ENCODE measurements at places on chromosomes 1 and 21. TPM values are rescaled to one million over a fixed set of nuclear protein-coding genes. Genes with fewer than 3 reads are reported as not detected.

TTLL10 gene
- not detected for total RNA-seq

SLC30A10 gene
- not detected for total RNA-seq

NR1I3 gene
- total RNA-seq = not detected

CYP4A11 gene
- total RNA-seq = not detected

PTPN22 gene
- total RNA-seq = 0.33 TPM

FMOD gene
- total RNA-seq = 3.3 TPM

TCHH gene
- not detected for total RNA-seq

TSPAN2 gene
- total RNA-seq = 0.66 TPM

SLC1A7 gene
- total RNA-seq = 0.33 TPM

SIPA1L2 gene
- 12.6 TPM for total RNA-seq

KIAA0040 gene
- total RNA-seq = under 0.01 TPM

NEXN gene
- total RNA-seq = 16.2 TPM

MPC2 gene
- 32.1 TPM for total RNA-seq

CR1 gene
- not detected for total RNA-seq

ALX3 gene
- not detected for total RNA-seq

KLF17 gene
- total RNA-seq = 0.50 TPM

MPL gene
- not detected for total RNA-seq

TFF1 gene
- not detected for total RNA-seq

SPRR2F gene
- total RNA-seq = not detected

All from fibroblast of lung (primary cell).